NCI-H1092 treated with DMSO at 0.1 percent for 48 hours (cell line): ENCODE measurements at places on chromosomes 2 and 18.

GRCh38 chr18:58584200-58585127, 44.4 kb downstream of the ALPK2 start:
- no peak for DNase-seq

DNA sequence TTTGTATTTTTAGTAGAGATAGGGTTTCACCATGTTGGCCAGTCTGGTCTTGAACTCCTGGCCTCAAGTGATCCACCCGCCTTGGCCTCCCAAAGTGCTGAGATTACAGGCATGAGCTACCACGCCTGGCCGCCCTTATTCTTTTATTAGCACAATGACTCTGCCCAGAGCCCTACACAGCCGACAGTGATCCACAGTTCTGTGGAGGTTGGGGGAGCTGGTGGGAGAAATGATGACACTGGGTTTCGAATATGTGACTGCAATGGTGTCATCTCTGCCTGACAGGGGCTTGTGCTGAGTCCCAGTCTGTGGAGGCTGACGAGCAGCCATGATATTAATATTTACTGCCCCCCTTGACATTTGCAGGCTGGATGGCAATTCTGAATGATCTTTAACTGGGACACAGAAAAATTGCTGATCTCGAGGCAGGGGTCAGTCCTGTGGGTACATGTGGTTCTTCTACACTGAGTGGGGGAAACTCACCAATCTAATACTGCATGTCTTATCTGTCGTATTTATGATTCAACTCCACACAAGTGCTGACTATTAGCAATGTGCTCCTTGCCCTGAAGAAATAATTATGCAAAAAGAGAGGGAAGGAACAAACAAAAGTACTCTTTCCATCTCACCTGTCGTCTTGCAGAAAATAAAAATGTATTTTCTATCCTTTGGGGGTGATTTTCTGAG, 6.3 kb upstream of the CTAGE1 start:
- DNase-seq: no peak

DNA sequence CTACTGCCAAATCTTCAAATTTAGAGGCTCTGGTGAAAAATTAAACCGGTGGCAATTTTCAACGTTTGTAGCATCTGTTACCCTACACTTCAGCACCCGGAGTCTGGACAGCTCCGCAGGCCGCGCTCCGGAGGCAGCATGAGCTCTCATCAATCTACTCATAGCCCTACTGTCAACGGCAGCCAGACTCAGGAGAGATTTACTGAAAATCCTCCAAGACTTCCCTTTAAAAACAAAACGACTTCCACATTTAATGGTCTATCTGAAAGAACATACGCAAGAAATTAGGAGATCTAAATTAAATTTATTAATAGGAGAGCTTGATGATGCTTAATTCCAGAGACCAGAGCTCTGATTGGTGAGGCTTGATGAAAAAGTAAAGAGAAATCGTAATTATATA, 970 bp upstream of the ADCYAP1 start:
- DNase-seq: no peak

DNA sequence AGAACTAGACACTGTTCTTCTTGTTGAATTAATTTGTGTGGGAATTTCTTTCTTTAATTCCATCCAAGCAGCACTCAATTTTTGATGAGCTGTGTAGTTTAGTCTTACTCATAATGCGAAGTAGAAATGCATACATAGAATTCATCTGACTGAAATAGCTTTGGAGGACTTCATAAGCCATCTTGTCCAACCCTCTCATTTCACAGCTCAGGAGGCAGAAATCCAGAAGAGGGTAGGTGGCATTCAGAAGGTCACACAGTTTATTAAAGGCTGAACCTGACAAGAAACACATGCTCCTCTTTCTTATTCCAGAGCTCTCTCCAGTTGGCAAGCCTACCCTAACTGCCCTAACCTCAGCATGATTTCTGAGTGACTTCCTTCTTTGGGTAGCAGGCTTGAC, 169.2 kb upstream of the NOSTRIN start:
- no peak for DNase-seq

GRCh38 chr2:126790987-126791780, 107.5 kb upstream of the TEX51 start:
- DNase-seq: no peak

- DNase-seq: no peak
Measured at GRCh38 chr2:53660886-53661285, 106.7 kb upstream of the CHAC2 start.
